ENCODE measurements at places on chromosomes 2 and 18.

DNA sequence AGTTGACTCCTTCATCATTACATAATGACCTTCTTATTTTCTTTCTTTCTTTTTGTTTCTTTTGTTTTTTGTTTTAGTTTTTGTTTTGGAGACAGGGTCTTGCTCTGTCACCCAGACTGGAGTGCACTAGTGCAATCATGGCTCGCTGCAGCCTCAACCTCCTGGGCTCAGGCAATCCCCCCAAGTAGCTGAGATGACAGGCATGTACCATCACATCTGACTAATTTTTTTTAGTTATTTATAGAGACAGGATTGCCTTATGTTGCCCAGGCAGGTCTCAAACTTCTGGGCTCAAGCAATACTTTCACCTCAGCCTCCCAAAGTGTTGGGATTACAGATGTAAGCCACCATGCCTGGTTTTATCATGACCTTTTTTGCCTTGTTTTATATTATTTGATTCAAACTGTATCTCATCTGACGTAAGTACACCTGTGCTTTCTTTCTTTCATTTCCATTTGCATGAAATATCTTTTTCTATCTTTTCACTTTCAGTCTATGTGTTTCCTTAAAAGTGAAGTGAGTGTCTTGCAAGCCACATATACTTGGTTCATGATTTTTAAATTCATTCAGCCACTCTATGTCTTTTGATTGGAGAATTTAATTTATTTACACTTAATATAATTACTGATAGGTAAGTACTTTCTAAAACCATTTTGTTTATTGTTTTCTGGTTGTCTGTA, 39.1 kb downstream of the SP100 start:
- DNase-seq = no peak

DNA sequence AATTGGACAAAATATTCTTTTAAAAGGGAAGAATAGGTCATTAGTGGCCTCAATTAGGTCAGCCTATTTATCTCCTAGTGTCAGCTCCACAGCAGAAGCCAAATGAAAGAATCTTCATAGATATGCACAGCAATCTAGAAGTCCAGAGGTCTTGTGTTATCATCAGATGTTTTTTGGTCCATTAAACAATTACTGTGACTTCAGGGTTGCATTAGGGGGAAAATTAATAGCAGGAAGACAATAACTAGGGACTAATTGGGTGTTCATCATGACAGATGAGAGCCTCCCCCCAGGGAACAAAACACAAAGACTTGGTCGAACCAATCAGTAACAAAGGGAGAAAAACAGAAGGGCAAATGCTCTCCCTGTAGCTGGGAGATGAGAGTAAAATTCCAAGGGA, 264.7 kb downstream of the PTH2R start:
- DNase-seq = no peak

DNA sequence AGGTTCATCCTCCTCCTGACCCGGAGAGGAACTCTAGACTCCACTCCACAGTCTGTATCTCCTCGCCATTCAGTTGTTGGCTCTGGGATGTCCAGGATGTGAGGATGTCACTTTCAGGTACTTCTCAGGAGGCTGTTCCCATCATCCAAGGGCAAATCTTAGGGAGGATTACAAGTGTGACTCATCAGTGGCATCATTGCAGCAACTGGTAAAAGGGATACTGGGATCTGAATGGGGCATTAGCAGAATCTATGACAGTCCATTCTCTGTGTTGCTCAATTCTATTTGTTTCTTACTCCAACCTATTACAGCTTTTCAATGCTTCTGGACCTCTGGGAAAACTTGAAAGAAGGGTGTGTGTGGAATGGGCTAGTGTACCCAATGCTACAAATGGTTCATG, 81.5 kb upstream of the FN1 start:
- DNase-seq = no peak

- DNase-seq = no peak
These were observed 29.3 kb downstream of the RDH14 start for GRCh38 chr2:18531194-18531593.

GRCh38 chr2:125274718-125275117, 1249.6 kb downstream of the CNTNAP5 start:
- DNase-seq = no peak

- DNase-seq = no peak
These were observed 65.9 kb upstream of the STPG4 start for GRCh38 chr2:47221039-47221438.

GRCh38 chr2:230422149-230422548, 6.1 kb downstream of the SP100 start:
- DNase-seq = no peak

- no peak for DNase-seq
These were observed 498.4 kb downstream of the STK39 start for GRCh38 chr2:167749016-167749415.

DNA sequence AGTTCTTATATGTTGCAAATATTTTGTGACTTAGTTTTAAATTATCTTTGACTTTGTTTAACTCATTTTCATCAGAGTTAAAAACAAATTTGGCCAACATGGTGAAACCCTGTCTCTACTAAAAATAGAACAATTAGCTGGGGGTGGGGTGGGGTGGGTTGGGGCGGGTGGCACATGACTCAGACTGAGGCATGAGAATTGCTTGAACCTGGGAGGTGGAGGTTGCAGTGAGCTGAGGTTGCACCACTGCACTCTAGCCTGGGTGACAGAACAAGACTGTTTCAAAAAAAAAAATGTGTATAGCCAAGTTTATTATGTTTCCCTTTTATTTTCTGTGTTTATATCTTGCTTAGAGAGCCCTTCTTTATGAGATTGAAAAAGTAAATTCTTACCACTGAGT, 14.2 kb upstream of the LIPG start:
- DNase-seq = no peak

- no peak for DNase-seq
These were observed 151.9 kb upstream of the SKOR2 start for GRCh38 chr18:47403317-47403716.

DNA sequence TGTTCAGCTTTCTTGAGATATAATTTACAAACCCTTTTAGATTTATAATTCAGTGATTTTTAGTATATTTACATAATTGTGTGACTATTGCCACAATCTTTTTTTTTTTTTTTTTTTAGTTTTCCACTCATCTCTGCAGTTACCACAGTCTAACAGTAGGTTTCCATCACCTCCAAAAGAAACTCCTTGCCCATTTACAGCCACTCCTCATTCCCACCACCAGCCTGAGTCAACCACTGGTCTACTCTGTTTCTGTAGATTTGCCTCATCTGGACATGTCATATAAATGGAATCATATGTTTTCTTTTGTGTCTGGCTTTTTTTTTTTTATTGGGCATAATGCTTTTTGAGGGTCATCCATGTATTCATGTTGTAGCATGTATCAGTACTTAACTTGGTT, 16.1 kb downstream of the MTX2 start:
- no peak for DNase-seq

- no peak for DNase-seq
These were observed 70.2 kb upstream of the ITM2C start for GRCh38 chr2:230794497-230794896.

Measured in cortex of kidney (tissue), 1 donor.